ENCODE measurements at places on chromosomes 7 and 10.

- DNase-seq, result no peak
Observed at GRCh38 chr7:19353180-19353579, 208.0 kb upstream of the FERD3L start.

DNA sequence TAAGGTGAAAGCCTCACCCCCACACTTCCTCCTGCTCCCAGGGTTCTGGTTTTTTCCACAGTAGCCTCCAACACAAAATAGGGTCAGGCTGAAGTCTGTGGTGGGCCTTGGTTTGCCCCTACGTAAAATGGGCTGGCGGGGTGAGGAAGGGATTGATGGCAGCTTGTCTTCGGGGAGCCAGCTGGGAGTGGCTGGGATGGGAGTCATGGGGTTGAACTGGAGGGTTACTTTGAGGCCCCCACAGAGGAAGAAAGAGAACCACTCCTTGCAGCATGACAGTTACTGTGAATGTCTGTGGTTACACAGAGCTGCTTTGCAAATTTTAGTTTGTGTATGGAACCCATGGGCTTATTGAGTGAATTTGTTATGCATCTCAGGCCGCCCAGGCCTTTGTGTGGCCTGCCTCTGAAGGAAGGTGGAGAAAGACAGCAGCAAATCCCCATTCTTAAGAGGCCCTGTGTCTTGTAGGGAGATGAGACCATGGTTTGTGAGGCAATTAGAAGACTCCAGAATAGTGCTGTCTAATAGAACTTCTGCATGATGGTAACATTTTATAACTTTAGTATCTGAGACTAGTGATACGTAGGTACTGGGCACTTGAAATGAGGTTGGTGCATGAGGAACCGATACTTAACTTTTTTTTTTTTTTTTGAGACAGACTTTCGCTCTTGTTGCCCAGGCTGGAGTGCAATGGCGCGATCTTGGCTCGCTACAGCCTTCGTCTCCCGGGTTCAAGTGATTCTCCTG, 8.1 kb downstream of the TRIM8 start:
- DNase-seq, result no peak

DNA sequence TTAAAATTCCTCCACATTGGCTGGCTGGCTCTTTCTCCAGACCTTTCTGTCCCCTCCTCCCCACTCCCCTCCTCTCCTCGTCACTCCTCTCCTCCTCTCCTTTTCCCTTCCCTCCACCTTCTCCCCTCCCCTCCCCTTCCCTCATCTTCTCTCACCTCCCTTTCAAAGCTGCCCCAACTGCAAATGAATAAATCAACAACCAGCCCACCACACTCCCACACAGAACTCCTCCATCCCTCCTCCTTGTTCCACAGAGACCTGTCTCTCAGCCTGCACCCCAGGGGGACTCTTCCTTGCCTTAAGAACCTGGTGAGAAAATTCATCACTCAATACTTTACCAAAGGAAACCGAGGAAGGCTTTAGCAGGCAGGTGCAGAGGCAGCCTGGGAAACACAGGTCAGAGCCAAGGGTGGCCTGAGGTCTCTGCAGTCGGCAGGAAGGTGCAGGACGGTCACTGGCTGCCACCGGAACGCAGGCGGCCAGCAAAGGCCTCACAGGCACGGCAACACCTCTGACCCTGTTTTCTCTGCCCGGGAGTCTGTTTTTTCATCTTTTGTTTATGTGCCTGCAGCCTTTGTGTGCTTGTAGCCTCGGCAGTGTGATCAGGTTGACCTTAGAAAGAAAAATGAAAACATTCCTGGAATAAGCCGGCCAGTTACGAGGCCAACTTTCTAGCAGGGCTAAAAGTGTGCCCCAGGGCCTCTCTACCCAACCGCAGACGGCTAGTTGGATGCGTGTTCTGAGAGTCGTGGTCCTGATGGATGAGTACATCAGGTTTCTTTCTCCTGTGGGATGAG, 207.6 kb upstream of the KLF6 start:
- no peak for DNase-seq

GRCh38 chr10:43340619-43341018, 30.8 kb upstream of the FXYD4 start:
- no peak for DNase-seq

- DNase-seq, result no peak
Observed at GRCh38 chr7:31785101-31785500, 98.1 kb downstream of the PPP1R17 start.

- DNase-seq, result no peak
Observed at GRCh38 chr7:55545496-55545895, 26.8 kb downstream of the VOPP1 start.

DNA sequence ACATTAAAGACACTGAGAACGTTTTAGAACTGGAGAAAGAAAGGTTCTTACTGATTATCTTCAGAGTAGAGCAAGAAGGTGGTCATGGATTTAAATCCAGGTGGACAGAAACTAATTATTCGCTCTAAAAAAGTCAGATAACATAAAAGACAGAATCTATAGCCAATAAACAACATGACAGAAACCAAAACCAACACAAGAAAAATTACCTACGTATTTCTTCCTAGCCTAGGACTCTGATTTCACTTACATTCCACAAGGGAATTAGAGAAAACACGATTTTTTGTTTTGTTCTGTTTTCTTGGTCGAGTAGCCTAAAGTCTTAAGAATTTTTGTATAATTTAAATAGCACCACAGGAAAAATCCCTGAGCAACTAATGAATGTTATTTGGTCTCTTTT, 15.1 kb downstream of the CPA1 start:
- no peak for DNase-seq

- no peak for DNase-seq
Observed at GRCh38 chr7:293681-294439, 3.9 kb downstream of the FOXL3 start.

DNA sequence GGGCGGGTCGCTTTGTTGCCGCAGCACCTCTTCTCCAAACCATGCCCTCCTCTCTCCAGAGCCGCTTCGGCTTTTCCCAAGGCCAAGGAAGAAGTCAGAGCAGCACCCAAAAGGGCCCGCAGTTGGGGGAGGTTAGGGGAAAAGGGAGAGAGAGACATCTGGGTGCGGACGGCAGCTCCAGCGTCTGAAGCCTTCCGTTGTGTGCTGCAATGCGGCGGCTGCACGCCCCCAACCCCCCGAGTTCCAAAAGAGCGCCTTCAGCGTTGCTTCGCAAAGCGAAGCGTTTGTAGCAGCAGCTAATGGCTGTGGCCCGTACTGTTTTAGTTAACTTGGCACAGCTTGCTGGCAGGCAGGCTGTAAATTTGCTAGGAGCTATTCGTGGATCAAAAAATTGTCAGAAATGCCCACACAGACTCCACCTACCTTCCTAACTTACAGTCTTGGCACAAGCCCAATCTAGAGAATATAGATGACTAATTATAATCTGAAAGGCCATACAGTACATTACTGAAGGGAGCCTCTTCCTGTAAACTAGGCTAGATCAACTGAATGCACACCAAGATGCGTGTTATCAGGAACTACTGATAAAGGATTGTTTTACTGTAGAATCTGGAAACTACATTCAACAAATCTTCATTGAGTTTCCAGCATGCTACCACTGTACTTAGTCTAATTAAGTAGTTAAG, 1.1 kb upstream of the KBTBD2 start:
- peak; percentile 65 for DNase-seq

- no peak for DNase-seq
Observed at GRCh38 chr10:70596860-70597809, 5.4 kb downstream of the PRF1 start.

GRCh38 chr10:4189281-4189680, 404.3 kb upstream of the KLF6 start:
- no peak for DNase-seq

- DNase-seq, result no peak
Observed at GRCh38 chr7:29865526-29865925, 59.2 kb downstream of the WIPF3 start.

GRCh38 chr10:2681891-2682290, 385.5 kb upstream of the PFKP start:
- DNase-seq, result no peak

DNA sequence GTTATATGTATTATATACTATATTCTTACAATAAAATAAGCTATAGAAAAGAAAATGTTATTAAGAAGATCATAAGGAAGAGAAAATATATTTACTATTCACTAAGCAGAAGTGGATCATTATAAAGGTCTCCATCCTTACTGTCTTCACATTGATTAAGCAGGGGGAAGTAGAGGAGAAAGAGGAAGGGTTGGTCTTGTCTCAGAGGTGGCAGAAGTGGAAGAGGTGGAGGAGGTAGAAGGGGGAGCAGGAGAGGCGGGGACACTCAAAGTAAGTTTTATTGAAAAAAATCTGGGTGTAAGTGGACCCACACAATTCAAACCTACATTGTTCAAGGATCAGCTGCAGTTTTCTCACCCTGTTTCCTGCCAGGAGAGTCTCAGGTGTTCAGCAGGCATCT, 28.9 kb upstream of the ERCC6 start:
- no peak for DNase-seq

GRCh38 chr10:100888957-100889356, 23.8 kb upstream of the SLF2 start:
- DNase-seq, result no peak

DNA sequence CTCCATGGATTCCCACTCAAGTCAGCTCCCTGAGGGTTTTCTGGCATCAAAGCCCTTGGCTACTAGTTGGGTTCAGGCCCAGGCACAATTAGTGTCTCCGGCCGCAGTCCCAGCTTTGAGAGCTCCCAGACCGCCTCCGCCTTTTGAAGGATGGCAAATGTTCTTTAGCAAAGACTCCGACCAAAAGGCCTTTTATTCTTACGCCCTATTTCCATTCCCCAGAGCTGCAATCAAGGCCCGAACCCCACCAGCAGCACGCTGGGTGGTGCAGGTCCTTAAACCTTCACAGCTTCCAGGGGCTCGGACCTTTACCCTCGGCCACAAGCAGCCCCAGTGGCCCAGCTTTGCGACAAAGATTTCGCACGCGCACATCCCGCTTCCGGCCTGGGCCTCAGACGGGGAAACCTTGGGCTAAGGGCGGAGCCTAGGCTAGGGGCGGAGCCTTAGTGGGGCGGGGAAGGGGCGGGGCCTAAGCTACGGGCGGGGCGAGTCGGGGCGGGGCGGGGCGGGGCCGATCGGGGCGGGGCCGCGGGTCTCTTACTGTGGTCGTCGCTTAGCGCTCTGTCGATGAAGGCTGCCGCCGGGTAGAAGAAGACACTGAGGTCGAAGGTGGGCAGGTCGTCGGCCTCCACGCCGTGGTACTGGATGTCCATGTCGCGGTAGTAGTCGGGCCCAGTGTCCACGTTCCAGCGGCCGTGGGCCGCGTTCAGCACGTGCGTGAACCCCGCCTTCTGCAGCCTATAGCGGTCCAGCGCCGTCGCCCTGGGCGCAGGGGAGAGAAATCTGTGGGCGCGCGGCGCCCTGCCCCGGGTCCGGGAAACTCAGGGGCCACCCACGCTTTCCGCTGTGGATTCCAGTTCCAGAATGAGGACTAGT, 68.0 kb upstream of the SAMD8 start:
- DNase-seq, result no peak

DNA sequence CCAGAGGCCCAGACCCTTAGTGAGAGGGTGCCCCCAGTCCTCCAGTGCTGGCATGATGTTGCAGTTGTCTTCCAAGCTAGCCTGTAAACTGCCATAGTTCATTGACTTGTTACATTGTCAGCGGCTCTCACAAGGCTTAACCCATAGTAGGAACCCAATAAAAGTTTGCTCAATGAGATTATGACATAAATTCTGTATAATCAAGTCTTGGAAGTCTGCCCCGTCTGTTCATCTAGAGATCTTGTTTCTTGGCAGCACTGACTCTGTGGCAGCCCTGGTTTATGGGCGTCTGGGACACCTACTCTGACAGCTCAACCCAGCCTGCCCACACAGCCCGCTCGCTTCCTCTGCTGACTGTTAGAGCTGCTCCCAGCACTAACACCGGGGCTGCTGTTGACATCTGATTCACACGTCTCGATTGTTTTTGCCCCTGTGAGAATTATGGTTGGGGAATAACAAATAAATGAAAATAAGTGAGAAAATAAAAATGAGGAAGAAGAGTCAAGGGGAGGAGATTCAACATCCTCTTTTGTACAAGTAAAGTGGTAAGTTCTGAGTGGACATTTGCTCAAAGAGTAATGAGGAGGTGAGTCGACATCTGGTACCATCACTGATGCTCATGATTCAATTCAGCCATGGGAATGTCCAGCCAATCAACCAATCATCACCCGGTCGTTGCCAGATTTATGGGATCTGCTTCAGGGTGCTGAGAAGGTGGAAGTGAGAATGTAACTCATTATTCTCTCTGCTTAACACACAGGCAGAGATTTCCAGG, 160.8 kb downstream of the SPAG6 start:
- DNase-seq, result no peak

- DNase-seq, result no peak
Observed at GRCh38 chr10:100656454-100656853, 88.9 kb upstream of the PAX2 start.

- no peak for DNase-seq
Observed at GRCh38 chr10:113020475-113020753, 70.4 kb downstream of the TCF7L2 start.

DNA sequence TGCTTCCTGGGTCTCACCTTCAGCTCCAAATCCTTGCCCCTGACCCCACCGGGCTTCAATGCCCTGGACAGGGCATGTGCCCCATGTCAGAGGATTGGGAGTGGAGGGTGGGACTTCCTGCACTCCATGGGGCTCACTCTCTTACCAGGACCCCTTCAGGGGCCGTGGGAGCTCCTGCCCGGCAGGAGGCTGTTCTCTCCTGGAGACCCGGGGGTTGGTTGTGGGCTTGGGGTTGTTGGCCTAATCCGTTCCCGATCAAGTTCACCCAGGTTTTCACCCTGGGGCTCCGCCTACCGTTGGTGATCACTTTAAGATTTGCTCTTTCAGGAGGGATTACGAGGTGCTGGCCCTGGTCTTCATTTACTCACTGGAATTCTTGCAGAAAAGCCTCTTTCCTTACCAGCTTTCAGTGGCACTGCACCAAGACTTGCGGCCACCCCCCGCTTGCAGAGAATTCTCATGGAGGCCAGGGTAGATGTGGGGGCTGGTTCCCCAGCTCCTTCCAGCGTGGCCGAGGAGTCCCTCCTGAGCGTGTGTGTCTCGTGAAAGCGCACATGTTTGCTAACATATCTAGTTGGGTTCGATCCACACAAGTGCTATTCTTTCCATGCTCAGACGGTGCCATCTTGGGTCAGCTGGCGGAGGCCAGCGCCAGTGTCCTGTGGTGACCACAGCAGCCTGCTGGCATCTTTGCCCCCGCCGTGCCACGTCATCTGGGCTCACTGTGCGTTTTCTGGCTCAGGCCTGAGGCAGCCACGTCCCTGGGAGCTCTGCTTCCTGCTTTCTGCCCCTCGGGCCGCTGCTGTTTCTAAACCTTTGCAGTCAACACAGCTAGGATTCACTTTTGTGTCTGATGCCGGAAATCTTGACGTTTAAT, 15.6 kb downstream of the PWWP2B start:
- DNase-seq, result no peak

Data from activated naive CD4-positive, alpha-beta T cell treated with anti-CD3 and anti-CD28 coated beads, Interleukin-2, amount 50 U/mL, for 72 hours (primary cell).